ENCODE measurements at places on chromosomes 5 and 9. TPM values are rescaled to one million over a fixed set of nuclear protein-coding genes. Genes with fewer than 3 reads are reported as not detected.
A peak's percentile ranks its signal among the peaks of the same experiment; 100 is the strongest.

GRCh38 chr5:113526421-113526820, 12.9 kb downstream of the YTHDC2 start:
- DNase-seq = no peak

GRCh38 chr9:17315341-17315740, 180.5 kb downstream of the CNTLN start:
- DNase-seq = no peak

The POU4F3 gene
- total RNA-seq = 0.04 TPM

DNA sequence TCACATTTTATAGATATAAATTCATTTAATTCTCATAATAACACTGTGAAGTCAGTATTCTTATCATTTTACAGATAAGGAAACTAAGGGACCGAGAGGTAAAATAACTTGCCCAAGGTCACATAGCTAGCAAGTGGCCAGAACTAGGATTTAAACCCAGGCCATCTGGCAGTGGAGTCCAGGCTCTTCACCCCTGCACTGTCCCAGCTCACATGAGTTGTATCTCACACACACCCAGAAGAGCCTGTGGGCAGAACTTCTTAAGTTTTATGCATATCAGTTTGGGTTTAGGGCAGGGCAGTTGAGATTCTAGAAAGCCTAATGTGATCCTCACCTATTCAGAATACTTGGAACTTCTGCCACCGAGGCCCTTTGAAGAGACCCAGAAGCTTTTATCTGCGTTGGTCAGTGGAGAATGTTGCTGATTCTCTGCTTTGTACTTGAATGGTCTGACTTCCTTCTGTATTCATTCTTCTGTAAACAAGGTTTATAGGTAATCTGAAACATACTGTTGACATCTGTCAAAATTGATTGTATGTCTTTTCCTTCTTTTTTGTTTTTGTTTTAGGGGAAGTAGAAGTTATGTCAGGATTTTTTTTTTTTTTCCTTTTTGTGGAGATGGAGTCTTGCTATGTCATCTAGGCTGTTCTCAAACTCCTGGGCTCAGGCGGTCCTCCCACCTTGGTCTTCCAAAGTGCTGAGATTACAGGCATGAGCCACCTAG, 75.8 kb downstream of the KIAA1958 start:
- DNase-seq = no peak

GRCh38 chr5:72225741-72226140, 94.3 kb downstream of the MRPS27 start:
- DNase-seq = no peak

DNA sequence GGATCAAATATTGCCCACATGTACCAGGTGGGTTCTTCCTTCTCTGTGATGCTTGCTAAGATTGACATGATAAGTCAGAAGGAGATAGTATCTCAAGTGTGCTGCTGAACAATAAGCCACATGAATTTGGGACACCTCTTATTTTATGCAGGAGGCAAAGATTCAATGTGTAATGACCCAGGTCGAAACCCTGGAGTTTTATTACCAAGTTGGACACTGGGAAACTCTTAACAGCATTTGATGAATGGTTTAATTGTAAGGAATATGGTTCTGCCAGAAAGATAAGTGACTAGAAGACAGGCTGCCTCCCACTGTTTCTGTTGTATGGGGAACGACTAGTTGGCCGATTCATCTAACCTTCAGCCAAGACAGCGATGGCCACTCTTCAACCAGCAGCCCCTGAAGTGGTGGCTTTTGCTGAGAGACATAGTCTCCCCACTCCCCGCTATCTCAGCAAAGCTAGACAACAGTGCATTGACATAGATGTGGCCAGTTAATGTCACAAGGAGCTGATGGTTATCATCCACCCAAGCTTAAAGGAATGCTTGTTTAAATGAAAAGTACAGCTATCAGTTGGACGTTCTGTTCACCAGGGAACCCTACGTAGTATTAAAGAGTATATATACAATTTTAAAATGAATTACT, 407.7 kb downstream of the KDM4C start:
- DNase-seq = no peak

DNA sequence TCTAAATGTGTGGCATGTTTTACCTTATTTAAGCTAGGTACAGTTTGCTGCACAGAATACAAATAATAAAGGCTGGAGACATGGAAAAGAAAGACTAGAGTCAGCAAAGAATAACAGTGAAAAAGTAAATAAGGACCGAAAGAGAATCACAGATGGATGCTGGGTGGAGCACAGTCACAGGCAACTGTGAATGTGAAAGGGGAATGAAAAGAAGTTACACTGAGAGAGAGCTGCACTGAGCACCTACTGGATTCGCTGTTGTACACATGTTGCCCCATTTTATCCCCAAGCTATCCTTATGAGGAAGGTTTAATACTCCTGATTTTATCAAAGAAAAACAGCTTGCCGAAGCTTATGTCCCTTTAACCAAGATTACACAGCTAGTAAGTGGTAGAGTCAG, 165.4 kb upstream of the RGMB start:
- DNase-seq = no peak

The CD74 gene
- total RNA-seq = 50.2 TPM

DNA sequence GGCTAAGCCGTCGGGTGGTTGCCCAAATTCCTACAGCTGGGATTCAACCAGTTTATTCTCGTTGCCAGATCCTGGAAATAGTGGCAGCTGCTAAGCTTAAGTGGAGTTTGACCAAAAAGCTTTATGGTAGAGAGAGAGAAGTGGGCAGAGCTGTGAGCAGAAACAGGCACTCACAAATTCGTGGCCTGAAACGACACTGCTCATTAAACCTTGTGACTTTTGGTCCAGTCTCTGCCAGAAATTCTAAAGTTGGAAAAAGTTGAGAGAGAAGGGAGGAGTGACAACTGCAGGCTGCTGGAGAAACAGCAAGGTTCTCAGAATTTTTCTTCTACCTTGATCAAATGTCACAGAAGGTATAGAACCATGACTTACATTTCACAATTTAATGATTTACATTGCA, 131.5 kb downstream of the MTX3 start:
- peak; percentile 62 for DNase-seq

- DNase-seq = no peak
Observed at GRCh38 chr9:131971482-131972074, 108.1 kb downstream of the MED27 start.

DNA sequence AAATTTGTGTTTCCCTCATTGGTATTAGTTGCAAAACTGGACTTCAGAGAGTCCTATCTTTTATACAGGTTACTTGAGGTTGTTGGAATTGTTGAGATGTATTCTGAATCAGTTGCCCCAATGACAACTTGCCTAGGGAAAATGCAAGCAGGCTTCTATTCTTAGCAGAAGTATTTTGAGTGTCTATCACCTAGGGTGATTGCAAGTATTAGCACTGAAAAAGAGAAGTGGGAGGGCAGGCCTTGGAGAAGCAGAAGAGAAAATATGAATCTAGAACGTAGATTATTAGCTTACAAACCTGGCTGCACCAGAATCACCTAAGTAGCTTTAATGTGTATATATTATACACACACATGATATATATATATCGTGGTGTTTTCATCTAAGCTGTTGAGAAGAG, 43.2 kb downstream of the ADAMTS12 start:
- DNase-seq = no peak

DNA sequence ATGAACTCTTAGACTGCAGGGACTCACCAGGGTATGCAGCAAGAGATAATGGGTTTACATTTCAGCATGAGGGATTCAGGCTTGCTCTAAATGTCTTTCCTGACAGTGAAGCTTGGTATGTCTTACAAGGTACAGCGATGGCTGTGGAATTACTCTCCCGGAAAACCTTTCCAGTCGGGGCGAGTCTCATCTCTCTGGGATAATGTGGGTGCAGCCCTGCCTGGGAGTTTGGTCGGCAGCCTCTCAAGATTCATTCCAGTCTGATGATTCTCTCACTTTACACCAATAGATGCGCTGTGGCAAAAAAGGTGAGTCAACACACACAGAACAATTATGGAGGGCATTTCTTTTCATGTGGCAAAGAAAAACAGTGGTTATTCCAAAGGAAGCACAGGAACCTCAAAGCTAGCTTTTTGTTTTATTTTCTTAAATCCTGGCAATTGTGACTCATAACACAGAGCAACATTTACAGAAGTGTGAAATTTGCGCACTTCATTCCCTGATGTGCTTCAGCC, 190.3 kb downstream of the DCP2 start:
- DNase-seq = no peak

DNA sequence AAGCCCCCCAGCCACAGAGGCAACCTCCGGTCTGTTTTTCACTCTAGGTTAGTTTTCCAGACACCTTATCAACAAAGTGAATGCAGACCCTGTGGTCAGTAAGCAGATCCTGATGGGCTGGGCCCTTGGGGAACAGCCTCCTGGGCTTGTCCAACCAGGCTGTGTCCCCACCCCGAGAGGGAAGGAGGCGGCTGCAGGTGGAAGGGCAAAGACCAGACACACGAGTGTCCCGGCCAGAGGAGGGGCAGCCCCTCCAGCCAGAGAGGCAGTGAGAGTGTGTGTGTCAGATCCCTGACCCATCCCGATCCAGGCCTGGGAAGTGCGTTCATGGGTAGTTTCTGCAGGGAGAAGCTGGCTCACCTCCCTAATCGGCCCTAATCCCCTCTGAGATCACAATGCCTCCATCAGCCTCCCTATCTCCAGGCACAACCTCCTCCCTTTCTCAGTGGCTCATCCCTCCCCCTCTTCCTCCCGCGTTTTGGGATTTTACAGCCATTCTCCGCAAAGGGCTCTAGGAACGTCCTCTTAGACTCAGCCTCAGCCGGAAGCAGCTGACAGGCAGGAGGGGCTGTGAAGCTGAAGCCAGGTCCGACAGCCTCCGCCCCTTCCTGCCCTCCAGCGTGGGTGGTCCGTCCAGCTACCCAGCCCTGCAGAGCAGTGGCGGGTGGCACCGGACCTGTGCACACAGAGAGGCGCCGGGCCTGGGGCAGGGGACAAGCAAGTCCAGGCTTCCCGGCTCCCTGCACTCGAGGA, 9.7 kb downstream of the SLC12A7 start:
- peak; percentile 76 for DNase-seq

DNA sequence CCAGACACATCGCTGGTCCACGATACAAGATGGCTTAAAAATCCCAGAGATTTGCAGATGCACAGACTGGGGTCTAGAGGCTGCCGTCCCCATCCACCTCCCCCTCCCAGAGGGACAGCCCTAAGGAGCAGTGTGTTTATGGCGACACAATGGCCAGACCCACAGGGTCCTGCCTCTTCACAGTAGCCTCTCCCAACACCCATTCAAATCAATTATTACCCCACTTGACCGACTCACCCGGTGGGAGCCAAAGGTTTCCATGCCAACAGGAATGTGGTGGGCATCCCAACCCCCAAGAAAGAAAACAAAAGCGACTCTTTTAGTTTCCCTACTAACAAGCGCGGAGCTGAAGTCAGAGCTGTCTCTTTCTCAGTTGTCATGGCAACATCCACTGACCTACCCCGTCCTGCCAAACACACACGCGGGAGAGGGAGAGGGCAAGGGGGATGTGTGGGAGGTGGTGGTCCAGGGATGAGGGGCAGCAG, 209.0 kb downstream of the TTLL11 start:
- peak; percentile 65 for DNase-seq

DNA sequence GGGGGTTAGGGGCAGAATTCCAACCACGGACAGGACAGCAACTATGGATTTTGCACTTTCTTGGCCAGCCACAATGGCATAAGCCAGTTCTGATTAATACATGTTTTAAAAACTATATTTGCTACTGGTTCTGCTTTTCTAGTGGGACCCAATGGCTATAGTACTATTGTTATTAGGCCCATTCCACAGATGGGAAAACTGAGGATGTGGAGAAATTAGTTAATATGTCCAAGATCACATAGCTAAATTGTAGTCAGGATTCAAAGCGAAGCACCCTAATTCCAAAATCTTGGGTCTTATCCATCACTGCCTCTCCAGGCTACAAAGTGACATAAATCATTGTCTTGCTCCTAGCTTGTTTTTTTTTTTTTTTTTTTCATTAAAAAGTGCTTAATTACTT, 133.9 kb downstream of the PJA2 start:
- DNase-seq = no peak

The ORM2 gene
- total RNA-seq = not detected

DNA sequence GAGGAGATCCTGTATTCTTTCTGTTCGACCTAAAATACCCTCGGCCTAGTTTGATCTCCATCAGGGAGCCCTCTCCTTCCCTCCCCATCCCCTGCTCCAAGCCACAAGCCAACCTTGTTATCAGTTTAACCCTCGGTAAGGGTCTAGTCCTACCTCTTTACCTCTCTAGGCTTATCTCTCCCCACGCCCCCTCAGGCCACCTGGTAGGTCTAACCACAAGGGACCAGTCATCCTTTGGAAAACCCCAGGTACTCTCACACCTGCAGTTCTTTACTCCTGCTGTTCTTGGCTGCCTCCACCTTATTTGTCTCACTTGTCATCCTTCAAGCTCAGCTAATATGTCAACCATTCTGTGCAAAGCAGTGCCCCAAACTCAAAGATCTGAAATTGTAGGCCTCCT, 78.7 kb downstream of the RAD23B start:
- no peak for DNase-seq

DNA sequence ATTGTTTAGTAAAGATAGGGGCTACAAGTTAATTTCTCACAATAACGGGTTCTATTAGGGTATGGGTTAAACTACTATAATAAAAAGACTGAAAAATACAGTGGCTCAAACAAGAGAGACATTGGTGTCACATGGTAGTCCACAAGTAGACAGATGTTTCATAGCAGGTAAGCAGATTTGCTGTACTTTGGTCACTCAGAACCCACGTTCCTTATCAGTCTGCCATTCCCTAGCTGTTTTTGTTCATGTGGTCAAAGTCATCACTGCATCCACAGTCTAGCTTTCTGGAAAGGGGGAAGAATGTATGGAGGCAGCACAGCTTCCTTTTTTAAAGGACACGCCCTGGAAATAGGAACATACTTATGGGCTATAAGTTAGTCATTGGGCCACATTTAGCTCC, 73.0 kb downstream of the SLC12A2 start:
- no peak for DNase-seq

DNA sequence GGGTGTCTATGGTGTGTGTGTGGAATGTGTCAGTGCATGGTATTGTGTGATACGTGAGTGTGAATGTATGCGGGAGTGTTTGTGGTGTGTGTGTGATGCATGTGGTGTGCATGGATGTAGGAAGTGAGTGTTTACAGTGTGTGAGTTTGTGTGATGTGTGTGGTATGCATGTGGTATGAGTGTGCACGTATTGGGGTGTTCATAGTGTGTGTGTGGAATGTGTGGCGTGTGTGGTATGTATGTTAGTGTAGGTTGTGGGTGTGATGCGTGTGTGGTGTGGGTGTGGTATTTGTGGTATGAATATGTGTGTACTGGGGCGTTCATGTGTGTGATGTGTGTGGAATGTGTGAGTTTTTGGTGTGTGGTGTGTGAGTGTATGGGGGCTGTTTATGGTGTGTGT, 40.1 kb upstream of the BICD2 start:
- no peak for DNase-seq

DNA sequence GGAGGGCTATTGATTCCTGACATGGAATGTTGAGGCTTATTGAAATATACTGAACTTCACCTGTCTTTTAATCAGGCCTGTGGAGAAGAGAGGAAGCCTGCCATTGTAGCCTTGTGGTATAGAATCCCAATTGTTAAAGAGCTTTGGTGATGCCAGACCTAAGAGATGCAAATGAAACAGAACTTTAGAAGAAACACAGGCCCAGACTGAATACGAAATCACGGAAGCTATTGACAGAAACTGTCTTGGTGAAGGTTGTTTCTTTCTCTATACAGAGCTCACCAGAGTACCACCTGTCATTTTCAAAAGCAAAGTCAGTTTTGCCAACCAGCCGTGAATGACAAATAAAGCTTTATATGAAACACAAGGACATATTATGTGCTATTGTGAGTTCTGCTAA, 660.3 kb downstream of the ISL1 start:
- no peak for DNase-seq

- peak; percentile 77 for DNase-seq
Observed at GRCh38 chr9:129587487-129588262, 33.2 kb downstream of the C9orf50 start.

Data from muscle of leg (tissue), 16 donors.